Aorta (tissue), 5 donors: ENCODE measurements at places on chromosomes 16 and 17. TPM values are rescaled to one million over a fixed set of nuclear protein-coding genes. Genes with fewer than 3 reads are reported as not detected.

The KIF2B gene
- not detected for total RNA-seq

The HOXB6 gene
- total RNA-seq: 5.8 TPM

DNA sequence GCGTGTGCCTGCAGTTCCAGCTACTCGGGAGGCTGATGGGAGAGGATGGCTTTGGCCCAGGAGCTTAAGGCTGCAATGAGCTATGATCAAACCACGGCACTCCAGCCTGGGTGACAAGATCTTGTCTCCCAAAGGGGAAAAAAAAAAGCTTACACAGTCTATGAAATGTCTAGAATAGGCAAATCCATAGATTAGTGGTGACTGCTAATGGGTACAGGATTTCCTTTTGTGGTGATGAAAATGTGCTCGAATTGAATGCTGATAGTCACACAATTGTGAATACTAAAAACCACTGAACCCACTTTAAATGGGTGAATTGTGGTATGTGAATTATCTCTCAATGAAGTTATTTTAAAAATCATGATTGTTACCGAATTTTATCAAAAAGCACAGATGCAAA lies 14.9 kb downstream of the USP7 start:
- no peak for DNase-seq

DNA sequence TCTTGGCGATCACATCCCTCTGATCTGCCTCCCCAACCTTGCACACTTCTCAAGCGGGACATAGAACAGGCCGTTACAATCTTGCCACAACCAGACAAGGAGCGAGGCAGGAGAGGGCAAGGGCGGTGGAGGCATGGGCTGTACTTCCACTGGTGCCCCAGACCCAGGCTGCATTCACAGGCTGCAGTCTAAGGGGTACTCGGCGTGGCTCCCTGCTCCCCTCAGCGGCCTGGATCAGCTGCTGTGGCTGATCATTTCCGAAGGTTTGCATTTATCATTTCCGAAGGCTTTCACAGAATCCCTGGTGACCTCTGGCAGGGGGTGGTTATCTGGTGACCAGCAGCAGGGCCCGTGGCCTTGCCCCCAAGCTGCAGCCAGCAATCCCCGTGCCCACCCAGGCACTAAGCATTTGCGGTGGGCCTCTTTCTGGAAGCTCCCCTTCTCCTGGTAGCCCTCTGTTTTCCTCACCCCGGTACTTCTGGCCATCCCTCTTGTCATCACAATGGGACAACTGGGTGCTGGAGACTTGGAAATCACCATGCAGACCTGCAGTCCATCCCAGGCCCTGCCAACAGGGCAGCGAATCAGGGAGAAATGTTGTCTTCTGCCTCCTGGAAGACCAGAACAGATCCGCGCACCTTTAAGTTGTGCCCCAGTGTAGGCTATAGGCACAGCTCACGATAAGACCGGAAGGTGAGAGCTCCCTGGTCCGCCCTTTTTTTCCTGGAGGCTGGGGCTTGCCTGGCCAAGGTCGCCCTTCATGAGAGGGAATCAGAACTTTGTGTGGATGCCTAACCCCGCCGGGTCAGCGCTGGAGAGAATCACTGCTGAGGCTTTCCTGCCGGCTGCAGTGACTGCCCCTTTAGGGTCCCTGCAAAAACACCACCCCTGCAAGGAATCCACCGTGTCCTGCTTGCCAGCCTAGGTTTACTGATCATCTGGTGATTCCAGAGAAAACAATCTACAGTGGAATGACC lies 1739.1 kb downstream of the TP53TG3F start:
- no peak for DNase-seq

GRCh38 chr16:68235108-68235886 lies 630 bp downstream of the ESRP2 start:
- peak; percentile 62 for DNase-seq
